ENCODE measurements at places on chromosomes 5 and 9. TPM values are rescaled to one million over a fixed set of nuclear protein-coding genes. Genes with fewer than 3 reads are reported as not detected.
A peak's percentile ranks its signal among the peaks of the same experiment; 100 is the strongest.

- DNase-seq: no peak
Measured at GRCh38 chr9:73152953-73153352, 1.3 kb downstream of the ANXA1 start.

DNA sequence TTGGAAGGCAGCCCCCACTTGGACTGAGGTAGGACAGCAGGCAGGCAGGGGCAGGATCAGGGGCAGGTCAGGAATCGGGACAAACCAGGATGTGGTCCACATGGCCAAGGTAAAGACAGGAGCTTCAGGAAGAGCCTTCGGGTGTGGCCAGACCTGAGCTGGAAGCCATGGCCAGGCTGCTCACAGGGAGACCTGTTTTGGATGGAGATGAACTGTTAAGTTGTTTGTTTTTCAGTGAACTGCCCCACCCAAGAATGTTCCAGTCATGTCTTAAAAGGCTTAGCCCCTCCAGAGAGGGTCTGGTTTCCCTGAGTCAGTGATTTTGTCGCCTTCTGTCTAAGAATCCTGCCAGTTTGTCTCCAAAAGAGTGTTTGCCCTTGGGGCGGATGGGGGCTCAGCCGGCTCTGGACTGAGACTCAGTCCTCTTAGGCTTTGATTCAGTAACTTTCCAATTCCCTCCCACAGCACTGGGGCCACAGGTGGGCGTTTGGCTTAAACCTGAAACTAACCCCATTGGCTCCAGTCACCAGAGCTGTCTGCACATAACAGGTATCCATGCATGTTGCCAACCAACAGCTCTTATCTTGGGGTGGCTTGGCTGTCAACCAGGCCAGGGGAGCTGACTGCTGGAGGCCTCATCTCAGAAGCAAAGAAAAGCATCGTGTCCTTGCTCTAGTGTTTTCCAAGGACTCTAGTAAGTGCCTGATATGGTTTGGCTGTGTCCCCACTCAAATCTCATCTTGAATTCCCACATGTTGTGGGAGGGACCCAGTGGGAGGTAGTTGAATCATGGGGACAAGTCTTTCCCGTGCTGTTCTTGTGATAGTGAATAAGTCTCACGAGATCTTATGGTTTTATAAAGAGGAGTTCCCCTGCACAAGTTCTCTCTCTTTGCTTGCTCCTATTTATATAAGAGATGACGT, 11.3 kb upstream of the ANKH start:
- no peak for DNase-seq

- DNase-seq: peak; percentile 52
Measured at GRCh38 chr5:35436400-35437057, 181.1 kb upstream of the SPEF2 start.

- DNase-seq: peak; percentile 66
Measured at GRCh38 chr9:33852216-33852826, 35.4 kb downstream of the UBE2R2 start.

STK10 gene
- total RNA-seq: 19.6 TPM

GRCh38 chr9:123414936-123415930, 59.2 kb downstream of the CRB2 start:
- DNase-seq: no peak

- DNase-seq: peak; percentile 26
Measured at GRCh38 chr9:123725389-123725788, 204.5 kb downstream of the DENND1A start.

ARL14EPL gene
- total RNA-seq: not detected

DNA sequence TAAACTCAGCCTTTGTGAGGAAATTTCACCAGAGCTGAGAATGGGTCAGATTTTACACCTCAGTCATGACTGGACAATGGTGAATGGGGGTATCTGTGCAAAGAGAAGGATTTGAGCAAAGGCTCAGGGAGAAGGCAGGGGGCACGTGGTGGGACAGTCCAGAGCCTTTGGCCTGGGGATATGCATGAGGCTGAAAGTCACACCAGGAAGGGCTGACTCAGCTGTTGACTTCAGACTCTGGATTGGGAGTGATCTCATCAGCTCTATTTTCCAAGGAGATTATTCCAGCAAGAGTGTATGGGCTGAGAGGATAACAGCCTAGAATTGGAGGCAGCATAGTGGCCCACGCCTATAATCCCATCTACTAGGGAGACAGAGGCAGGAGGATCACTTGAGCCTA, 53.6 kb downstream of the SAXO1 start:
- no peak for DNase-seq

GRCh38 chr9:126376311-126377175, 49.9 kb downstream of the MVB12B start:
- DNase-seq: peak; percentile 36

GRCh38 chr5:178993955-178994579, 1.1 kb downstream of the GRM6 start:
- DNase-seq: peak; percentile 15

DNA sequence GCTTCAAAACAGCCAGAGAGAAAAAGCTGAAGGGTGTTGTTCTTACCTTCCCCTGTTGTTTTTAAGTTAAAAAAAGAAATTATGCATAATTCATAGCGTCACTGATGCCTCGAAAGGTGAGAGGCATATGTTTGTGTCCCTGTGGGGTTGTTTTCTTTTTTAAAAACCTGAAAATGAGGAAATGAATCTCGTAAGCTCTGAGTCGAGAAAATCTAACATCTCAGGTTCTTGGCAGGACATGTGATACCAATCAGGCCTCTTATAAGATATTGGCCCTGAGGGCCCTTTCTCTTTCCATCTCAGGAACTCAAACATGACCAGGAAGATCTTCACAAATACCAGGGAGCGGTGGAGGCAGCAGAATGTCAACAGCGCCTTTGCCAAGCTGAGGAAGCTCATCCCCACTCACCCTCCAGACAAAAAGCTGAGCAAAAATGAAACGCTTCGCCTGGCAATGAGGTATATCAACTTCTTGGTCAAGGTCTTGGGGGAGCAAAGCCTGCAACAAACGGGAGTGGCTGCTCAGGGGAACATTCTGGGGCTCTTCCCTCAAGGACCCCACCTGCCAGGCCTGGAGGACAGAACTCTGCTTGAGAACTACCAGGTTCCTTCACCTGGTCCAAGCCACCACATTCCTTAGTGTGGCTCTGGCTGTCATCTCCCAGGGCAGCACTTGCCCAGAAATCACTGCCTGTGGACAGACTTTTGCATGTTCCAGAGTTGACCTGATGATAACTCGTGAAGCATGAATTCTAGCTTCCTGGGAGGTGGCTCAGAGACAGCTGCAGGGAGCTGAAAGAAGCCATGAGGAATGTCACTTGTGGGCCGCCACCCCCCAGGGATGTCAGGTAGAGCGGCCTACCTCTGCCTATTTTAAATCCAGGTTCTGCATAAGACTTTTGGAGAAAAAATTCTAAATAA, at the start of gene TAL2:
TAL2 (plus strand) TSS at position 274 of the 921 bp plus-strand sequence; CDS start at position 314, 40 bp downstream.
- no peak for DNase-seq

DNA sequence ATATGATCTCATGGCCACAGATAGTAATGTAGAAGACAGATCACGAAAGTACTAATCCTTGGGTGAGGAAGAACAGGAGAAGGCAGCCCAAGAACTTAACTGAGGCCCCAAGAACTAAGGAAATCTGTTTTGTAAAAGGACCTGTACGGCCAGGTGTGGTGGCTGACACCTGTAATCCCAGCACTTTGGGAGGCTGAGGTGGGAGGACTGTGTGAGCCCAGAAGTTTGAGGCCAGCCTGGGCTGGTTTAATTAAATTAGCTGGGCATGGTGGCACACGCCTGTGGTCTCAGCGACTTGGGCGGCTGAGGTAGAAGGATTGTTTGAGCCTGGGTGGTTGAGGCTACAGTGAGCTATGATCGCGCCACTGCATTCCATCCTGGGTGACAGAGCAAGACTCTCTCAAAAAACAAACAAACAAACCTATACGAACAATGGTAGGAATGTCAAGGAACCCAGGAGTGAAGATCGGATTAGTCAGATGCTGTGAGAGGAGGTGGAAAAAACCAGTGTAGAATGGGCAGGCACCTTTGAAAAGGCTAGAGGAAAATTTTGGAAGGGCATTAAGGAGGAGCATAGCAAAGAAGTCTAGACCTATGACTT, 283.8 kb upstream of the DMRT1 start:
- peak; percentile 68 for DNase-seq

- DNase-seq: no peak
Measured at GRCh38 chr5:147189109-147189424, 45.8 kb upstream of the STK32A start.

NPR3 gene
- 0.07 TPM for total RNA-seq

CDC20B gene
- not detected for total RNA-seq

GOLM1 gene
- total RNA-seq: 82.1 TPM

FAM151B gene
- not detected for total RNA-seq

DNA sequence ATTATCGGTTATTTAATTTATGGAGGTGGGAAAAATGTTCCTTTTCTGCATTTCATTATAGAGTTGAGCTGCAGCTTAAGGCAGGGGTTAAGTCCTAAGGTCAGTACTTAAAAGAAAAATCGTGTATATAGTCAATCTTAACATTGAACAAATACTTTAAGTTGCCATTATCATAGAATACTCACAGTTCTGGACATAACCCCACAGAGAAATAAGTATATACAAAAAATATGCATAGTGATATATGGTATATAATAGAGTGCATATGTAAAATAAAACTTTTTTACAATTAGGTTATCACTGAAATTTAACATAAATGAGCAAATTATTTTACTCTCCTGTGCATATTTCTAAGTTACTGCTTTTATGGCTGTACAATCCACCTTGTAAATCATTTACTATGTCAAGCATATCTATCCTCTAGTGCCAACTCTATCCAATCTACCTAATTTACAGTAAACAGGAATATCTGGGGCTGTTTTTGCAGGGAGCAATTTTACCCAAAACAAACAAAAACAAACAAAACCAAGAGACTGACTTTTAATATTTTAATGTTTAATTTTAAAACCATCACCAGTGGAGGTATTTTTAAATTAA, 28.8 kb downstream of the TTC39B start:
- DNase-seq: no peak

- DNase-seq: no peak
Measured at GRCh38 chr9:104073770-104074133, 20.4 kb upstream of the SMC2 start.

- DNase-seq: no peak
Measured at GRCh38 chr9:112811518-112811917, 61.0 kb downstream of the SNX30 start.

GRCh38 chr5:36985387-36985786, 108.8 kb downstream of the NIPBL start:
- DNase-seq: no peak

DNA sequence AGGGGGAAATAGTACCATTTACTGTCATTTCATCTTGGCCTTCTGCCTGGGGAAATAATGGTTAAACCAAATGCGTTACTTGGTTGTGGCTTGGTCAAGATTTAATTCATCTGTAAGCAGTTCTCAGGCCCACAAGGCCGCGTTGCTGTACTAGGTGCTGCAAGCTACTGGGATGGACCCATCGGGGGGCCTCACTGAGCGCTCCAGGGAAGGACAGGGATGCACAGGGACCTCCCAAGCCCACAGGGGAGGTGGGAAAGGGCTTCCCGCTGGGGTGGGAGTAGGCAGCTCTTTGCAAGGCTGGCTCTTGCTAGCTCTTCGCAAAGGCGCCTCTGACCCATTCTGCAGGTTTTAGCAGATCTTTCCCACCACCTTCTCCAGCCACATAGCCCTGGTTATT, 8.0 kb downstream of the GFPT2 start:
- DNase-seq: no peak

DNA sequence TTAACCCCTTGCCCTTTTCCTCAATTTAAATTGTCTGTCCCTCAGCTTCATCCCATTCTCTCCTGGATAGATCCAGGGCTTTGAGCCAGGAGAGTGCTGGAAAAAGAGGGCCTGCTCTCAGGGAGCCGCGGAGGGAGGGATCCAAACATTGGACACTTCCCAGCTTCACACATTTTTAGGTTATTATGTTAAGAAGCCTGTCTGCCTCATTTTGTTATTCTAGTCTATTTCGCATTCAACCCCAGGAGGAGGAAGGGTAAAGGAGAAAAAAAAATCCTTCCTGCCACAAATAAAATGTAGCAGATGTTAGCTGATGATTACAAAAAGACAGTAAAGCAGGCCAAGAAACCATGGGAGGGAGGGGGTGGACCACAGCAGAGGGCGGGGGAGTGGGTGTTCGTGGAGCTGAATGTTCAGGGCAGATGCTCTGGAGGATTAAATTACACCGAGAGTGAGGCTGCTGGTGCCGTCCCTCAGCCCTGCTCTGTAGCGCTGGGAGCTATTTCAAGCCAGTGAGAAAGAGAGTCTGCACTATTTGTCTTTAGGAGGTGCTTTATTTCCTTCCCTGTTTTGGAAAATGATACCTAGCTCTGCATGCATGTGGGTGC, 60.6 kb upstream of the ZFR start:
- DNase-seq: peak; percentile 26

DNA sequence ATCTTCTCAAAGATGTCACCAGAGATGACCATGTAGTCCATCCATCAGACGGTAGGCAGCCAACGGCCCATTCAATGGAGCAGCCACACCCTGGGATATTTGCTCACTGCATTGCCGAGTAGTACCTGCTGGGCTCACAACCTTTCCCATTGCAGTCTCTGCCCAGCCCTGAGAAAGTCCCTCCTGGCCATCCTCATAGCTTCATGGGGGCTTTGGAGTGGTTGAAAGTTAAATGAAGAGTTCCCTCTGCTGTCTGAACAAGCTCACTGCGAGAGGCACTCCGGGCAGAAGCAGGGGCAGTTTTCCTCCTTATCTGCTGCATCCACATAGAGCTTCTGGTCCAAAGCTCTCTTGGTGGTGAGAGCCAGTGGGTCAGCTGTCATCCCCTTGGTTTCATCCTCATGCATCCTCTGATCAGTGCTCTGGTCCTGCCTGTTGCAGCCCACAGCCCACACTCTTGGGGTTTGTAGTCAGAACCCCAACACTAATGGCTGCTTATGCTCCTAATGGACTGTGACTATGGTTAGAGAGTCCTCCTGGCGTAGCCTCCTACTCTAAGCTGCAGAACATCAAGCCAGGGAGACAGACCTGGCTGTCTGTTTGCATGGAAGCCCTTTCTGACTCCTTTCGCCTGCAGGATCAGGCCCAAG, 23.3 kb downstream of the TNFSF8 start:
- peak; percentile 91 for DNase-seq

DNA sequence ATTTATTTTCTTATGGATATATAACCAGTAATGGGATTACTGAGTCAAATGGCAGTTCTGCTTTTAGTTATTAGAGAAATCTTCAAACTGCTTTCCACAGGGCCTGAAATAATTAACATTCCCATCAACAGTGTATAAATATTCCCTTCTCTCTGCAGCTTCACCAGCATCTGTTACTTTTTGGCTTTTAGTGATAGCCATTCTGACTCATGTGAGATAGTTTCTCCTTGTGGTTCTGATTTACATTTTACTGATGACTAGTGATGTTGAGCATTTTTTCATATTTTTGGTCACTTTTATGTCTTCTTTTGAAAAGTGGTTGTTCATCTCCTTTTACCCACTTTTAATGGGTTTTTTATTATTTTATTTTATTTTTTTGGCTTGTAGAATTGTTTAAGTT, 1290.3 kb upstream of the CDH9 start:
- no peak for DNase-seq
